Temporal lobe (tissue), 4 donors: ENCODE measurements at places on chromosomes 12 and 14. TPM values are rescaled to one million over a fixed set of nuclear protein-coding genes. Genes with fewer than 3 reads are reported as not detected.

The P2RX7 gene
- 1.7 TPM for total RNA-seq

The CIROP gene
- not detected for total RNA-seq

The POU6F1 gene
- 11.3 TPM for total RNA-seq

The HOTAIR gene
- total RNA-seq: not detected

The ESRRB gene
- not detected for total RNA-seq

The DIO2 gene
- 27.0 TPM for total RNA-seq

The MFAP5 gene
- total RNA-seq: 1.7 TPM

The HOXC13 gene
- not detected for total RNA-seq

The PLEKHH1 gene
- 6.9 TPM for total RNA-seq

The STON2 gene
- total RNA-seq: 27.3 TPM

The RASSF3 gene
- total RNA-seq: 5.4 TPM

The CDC42BPB gene
- 84.3 TPM for total RNA-seq

The TMEM121 gene
- total RNA-seq: 20.2 TPM

The CCDC177 gene
- total RNA-seq: 4.2 TPM

The NEUROD4 gene
- 0.98 TPM for total RNA-seq

The SLC4A8 gene
- total RNA-seq: 35.2 TPM

The LLPH gene
- total RNA-seq: 7.1 TPM

The ERBB3 gene
- total RNA-seq: 6.4 TPM
